ENCODE measurements at places on chromosomes 3 and 15.

GRCh38 chr15:64044300-64045100 lies 1.8 kb downstream of the DAPK2 start:
- H3K4me1 ChIP-seq: no peaks in the 10 kb centered on the region
- no peak for DNase-seq
- no peaks in the 10 kb centered on the region for H3K27me3 ChIP-seq
- no peaks in the 10 kb centered on the region for H3K36me3 ChIP-seq
- no peak overlapping the region for H3K27ac ChIP-seq

- no peak overlapping the region for H3K27ac ChIP-seq
- no peak overlapping the region for H3K4me3 ChIP-seq
- H3K36me3 ChIP-seq: no peaks in the 10 kb centered on the region
Observed at GRCh38 chr3:68667346-68667745, 265.0 kb downstream of the TAFA4 start.

GRCh38 chr3:171806200-171807128 lies 3.8 kb downstream of the PLD1 start:
- H3K27ac ChIP-seq: peak overlapping the region; percentile 75
- no peaks in the 10 kb centered on the region for H3K4me1 ChIP-seq
- no peaks in the 10 kb centered on the region for H3K36me3 ChIP-seq

DNA sequence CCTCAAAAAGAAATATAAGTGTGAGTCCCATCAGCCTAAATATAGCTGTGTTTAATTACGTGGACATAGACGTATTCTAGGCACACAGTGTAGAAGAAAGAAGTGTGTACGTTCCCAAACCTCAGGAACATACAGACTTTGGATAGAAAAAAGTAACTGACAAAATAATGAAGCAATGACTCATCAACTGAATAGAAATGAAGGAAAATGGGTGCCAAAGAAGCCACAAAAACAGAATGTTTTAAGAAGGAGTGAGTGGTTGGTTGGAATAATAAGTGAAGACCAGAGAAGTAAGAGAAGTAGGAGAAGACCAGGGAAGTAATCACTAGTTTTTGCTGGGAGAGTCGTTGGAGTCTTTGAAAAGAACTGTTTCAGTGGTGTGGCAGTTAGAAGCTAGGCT lies 518.1 kb downstream of the ROBO1 start:
- H3K4me1 ChIP-seq: no peaks in the 10 kb centered on the region
- no peak overlapping the region for H3K4me3 ChIP-seq
- H3K27ac ChIP-seq: no peak overlapping the region
- no peaks in the 10 kb centered on the region for H3K27me3 ChIP-seq
- no peak for DNase-seq
- H3K36me3 ChIP-seq: no peaks in the 10 kb centered on the region

DNA sequence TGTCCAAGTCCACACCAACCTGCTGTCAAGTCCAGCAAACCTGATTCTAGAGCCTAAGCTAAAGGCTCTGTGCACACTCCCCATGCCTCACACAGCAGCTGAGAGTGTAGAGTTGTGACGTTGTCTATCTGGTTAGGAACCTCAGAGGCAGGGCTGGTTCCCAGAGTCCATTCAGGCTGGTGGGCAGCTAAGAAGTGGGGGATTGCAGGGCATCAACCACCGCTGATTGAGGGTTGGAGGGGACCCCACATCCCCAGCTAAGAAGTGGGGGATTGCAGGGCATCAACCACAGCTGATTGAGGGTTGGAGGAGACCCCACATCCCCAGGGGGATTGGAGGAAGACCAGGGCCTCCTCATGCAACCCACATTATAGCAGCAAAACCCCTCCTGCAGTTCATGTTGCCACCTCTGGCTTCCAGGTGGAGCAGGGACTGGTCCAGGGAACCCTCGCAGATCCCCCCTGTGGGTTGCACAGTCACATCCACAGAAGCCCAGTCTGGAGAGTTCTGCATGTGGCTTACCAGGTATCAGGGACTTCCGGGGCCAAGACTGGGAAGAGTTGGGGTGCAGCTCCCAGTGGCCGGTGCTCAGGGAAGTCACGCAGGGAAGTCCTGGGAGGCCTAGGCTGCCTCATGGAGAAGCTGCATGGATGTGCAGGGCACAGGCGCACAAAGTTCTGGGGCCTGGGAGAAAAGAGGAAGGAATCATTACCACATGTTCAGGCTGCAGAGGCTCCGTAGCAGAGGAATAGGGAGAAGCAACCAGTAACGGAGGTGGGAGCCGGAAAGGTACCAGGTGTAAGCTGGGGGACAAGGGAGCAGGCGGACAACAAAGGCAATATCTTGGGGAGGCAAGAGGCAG lies 71.4 kb upstream of the PCSK6 start:
- no peak for DNase-seq
- no peak overlapping the region for H3K4me3 ChIP-seq
- no peaks in the 10 kb centered on the region for H3K36me3 ChIP-seq
- no peaks in the 10 kb centered on the region for H3K27me3 ChIP-seq

- no peaks in the 10 kb centered on the region for H3K36me3 ChIP-seq
- H3K27me3 ChIP-seq: no peaks in the 10 kb centered on the region
- H3K27ac ChIP-seq: no peak overlapping the region
- DNase-seq: no peak
- no peaks in the 10 kb centered on the region for H3K4me1 ChIP-seq
Observed at GRCh38 chr3:53938645-53939044, 47.0 kb upstream of the SELENOK start.

DNA sequence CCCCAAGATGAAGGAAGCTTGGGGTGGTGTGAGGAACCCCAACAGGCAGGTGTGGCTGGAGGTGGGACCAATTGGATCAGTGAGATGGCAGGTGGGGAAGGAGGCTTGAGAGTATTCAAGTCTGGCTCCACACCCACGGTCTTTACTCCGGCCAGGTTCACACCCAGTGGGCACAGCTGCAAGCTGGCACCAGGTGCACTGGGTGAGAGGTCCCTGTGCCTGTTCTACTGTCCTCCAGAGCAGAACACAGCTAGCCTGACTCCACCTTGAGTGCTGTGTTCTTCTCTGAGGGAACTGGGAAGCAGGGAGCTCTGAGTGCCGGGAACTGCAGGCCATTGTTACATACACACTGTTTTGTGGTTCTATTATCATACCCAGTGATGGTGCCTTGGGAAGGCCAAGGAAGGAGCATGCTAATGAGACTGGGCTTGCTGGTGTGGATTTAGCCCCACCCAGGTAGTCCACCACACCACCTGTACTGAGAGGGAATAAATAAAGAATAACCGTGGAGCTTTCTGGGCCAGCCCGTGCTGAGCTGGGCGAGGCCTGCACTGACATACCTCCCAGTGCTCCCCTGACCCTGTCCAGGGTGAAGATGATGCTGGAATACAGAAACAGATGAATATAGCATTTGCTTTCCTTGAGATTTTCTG lies 93.4 kb downstream of the ABHD5 start:
- no peak for DNase-seq
- no peak overlapping the region for H3K4me3 ChIP-seq
- H3K27ac ChIP-seq: no peak overlapping the region
- no peaks in the 10 kb centered on the region for H3K27me3 ChIP-seq
- H3K4me1 ChIP-seq: no peaks in the 10 kb centered on the region

GRCh38 chr3:64651303-64651702 lies 36.5 kb downstream of the ADAMTS9 start:
- no peak overlapping the region for H3K4me3 ChIP-seq
- H3K4me1 ChIP-seq: no peaks in the 10 kb centered on the region
- H3K27ac ChIP-seq: peak overlapping the region; percentile 2
- no peaks in the 10 kb centered on the region for H3K36me3 ChIP-seq
- DNase-seq: no peak

DNA sequence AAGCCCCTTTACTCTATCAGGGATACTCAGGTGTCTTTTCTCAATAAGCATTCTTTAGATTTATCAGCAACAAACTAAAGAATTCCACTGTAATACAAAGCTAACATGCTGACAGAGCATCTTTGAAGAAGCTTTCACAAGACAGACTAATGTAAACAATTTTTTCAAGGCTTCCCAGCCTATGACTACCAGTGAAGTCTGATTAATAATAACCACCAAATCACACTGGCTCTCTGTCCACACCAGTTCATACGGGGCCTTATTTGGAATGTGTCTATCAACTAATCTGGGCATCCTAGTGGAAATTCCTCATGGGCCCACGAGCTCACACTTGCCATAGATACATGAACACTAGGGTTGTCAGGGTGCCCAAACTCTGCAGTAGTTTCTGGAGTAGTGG lies 84.5 kb downstream of the EFL1 start:
- H3K4me3 ChIP-seq: no peak overlapping the region
- no peaks in the 10 kb centered on the region for H3K36me3 ChIP-seq
- peak overlapping the region; percentile 50 for H3K27ac ChIP-seq
- peaks cover 5% of the 10 kb centered on the region for H3K4me1 ChIP-seq
- DNase-seq: no peak

DNA sequence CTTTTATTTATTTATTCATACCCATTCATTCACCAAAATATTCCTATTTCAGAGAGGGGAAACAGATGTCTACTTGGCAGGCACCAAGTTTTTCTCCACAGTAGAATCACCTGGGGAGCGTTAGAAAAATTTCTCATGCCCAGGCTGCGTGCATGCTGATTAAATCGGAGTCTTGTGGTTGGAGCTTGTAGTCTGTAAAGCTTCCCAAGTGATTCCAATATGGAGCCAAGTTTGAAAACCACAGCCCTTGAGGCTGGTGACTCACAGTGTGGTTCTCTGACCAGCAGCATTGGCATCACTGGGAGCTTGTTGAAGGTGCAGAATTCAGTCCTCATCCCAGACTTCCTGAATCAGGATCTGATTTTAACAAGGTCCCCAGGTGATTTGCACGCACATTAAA lies 49.7 kb downstream of the PDHB start:
- H3K27me3 ChIP-seq: no peaks in the 10 kb centered on the region
- H3K27ac ChIP-seq: peak overlapping the region; percentile 64
- H3K4me1 ChIP-seq: no peaks in the 10 kb centered on the region
- H3K36me3 ChIP-seq: no peaks in the 10 kb centered on the region
- DNase-seq: peak; percentile 65
- no peak overlapping the region for H3K4me3 ChIP-seq

DNA sequence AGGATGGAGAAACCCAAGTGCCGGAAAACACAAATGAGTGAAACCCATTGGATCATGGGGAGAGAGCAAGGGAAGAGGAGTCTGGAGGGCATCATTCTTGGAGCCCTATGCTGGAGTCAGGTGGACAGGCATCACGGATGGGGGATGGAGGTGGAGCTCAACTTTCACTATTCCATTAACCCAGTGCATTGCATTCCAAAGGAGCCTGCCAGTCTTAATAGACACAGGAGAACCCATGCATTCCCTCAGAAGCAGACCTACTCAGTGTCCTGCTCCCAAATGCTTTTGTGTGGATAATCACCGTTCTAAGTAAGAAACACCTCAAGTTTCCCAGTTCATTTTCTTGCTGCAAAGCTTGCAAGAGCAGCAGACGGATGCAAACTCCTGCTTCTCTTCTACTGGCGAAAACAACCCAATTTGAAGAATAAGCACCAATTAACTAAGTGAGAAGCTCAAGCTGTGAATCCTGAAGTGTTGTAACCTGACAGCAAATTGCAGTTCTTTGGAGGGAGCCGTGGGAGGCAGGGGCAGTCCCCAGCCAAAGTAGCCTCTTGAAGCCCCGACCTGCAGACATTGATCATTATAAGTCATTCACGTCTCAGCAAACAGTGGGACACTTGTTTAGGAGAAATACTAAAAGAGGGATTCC lies 25.3 kb downstream of the SEMA5B start:
- H3K4me3 ChIP-seq: no peak overlapping the region
- no peak overlapping the region for H3K27ac ChIP-seq
- no peaks in the 10 kb centered on the region for H3K27me3 ChIP-seq
- no peaks in the 10 kb centered on the region for H3K36me3 ChIP-seq
- DNase-seq: no peak

DNA sequence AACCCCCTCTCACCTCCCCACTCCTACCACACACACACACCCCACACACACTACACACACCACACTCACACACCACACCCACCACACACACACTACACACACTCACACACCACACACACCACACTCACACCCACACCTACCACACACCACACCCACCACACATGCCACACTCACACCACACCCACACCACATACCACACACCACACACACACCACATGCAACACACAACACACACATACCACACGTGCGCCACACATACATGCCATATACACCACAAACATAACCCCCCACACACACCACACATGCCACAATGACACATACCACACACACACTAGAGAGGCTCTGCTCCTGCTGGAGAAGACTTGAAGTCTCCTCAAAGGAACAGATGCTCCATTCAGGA lies 5.9 kb upstream of the ITPKA start:
- no peaks in the 10 kb centered on the region for H3K27me3 ChIP-seq
- H3K4me1 ChIP-seq: peaks cover 6% of the 10 kb centered on the region
- H3K27ac ChIP-seq: no peak overlapping the region

DNA sequence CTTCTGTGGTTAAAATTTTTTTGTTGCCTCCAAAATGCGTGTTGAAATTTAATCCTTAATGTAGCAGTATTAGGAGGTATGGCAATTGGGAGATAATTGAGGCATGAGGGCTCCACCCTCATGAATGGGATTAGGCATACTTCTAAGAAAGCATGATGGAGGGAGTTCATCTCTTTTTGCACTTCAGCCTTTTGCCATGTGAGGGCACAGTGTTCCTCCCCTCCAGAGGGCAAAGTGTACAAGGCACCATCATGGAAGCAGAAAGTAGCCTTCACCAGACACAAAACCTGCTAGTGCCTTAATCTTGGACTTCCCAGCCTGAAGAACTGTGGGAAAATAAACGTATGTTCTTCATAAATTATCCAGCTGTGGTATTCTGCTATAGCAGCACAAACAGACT lies 429.5 kb downstream of the ZIC1 start:
- H3K36me3 ChIP-seq: no peaks in the 10 kb centered on the region
- H3K27ac ChIP-seq: no peak overlapping the region
- H3K27me3 ChIP-seq: no peaks in the 10 kb centered on the region

- H3K36me3 ChIP-seq: no peaks in the 10 kb centered on the region
- peaks cover 51% of the 10 kb centered on the region for H3K4me1 ChIP-seq
- no peaks in the 10 kb centered on the region for H3K27me3 ChIP-seq
- H3K4me3 ChIP-seq: no peak overlapping the region
- DNase-seq: no peak
- H3K27ac ChIP-seq: peak overlapping the region; percentile 97
Observed at GRCh38 chr15:40334941-40335795, 5.6 kb downstream of the CCDC9B start.

DNA sequence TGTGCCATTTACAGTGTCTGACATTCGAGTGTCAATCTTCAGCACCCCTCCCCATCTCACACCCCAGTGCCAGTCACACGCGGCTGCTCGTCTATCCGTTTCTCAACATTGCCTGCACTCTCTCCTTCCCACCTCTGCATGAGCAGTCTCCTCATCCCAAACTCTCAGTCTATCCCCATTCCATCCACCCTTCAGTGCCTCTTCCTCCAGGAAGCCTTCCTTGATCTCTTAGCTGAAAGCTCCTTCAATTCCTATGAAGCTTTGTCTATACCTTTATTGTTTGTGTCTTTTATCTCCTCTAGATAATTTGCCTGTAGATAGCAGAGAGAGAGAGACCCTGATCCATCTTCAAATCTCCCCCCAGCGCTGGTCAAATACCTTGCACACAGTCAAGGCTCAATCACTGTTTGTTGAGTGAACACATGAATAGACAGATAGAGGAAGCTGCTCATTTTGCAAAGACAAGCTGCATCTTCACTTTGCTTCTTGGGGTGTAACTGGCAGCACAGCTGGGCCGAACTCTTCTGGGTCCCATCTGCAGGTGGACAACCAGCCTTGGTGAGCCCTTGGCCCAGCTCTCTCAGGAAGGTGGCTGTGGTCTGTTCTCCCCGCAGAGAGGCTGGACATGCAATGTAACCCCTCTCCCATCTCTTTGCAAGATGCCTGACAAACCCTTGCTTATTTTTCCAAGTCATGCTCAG lies 52.8 kb downstream of the ITGA11 start:
- H3K36me3 ChIP-seq: no peaks in the 10 kb centered on the region
- no peak for DNase-seq
- no peak overlapping the region for H3K27ac ChIP-seq
- no peak overlapping the region for H3K4me3 ChIP-seq
